T-helper 22 cell (primary cell): ENCODE measurements at places on chromosomes 12 and 14.

DNA sequence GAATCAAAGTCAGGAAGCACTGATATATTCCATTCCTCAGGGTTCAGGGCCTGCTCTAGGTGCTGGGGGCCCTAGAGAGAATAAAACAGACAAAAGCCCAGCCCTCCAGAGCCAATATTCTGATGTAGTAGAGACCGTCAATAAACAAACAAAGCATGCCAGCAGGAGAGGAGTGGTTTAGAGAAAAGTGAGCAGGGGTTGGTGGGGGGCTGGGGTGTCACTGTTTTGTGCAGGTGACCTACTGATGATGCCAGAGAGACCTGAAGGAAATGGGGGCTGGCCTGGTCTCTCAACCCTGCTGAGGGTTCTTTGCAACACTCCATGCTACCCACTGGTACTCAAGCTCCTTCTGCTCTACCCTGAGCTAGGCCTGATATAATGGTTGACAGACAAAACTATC lies 26.5 kb downstream of the IL26 start:
- no peak for DNase-seq

DNA sequence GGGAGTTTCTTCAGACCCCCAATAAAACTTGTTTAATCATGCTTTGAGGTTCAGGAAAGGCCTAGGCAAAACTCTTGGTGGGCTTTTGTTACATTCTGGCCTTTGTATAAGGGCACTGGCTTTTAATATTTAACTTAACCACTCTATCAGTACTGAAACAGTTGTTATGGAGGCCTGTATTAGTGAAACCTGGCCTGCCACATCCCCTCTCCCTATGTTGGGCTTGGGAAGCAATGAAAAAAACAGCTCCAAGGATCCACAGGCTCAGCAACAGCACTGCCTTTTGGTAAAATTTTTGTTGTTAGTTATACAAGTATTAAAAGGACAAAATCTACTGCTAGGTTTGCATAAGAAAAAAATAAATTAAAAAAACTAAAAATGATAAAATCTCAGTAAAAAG lies 10.7 kb downstream of the SOAT2 start:
- no peak for DNase-seq

DNA sequence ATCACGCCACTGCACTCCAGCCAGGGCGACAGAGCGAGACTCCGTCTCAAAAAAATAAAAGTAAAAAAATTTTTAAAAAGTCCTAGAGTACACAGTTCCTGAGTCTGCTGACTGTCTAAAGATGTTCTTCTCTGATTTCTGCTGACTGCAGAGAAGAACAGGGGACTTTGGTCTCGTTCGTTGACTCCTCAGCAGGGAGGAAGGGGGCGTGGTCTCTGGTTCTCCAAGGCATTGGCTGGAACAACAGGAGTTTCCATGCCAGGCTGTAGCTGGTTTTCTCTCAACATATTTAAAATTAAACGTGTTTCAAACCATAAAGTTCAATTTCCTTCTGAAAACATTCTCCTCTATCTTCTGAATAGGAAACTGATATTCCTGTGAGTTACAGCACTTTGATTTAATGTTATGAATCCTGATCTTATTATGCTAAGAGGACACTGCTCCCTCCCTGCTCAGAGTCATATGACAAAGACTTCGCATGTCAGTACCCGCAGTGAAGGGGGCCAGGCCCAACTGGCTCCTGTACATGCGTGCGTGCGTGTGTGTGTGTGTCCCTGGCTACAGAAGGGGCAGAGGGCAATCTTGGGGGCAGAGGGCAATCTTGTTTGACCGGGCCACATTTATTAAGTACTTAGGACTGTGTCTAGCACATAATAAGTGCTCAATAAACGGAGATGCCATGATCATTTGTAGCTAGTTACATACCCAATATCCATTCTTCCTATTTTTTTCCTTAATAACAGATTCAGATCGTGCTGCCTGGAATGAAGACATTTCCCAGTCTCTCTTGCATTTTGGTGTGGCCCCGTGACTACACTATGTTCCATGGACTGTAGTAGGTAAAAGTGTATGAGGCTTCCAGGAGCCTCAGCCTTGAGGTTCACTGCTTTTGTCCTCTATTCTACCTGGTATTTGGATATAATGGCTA lies 16.5 kb upstream of the HNF1A start:
- DNase-seq: no peak

DNA sequence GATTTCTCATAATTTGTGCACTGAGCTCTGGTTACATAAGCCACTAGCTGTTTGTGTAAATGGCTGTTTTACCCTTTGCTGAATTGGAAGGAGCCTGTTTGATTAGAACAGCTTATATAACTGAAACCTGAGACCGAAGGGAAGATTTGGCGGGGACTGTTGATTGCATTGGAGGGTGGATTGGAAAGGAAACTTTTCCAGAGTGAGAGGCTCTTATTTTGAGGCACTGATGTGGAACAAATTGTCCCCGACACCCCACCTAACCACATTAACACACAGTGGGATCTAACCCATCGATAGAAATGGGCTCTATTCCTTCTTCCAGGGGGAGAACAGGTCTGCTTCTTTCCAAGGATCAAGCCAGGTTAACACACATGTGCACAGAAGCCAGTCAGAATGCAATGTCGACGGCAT lies 51.7 kb downstream of the TMEM30B start:
- no peak for DNase-seq

- no peak for DNase-seq
Observed at GRCh38 chr14:38546932-38547551, 291.1 kb upstream of the CLEC14A start.
